ENCODE measurements at places on chromosomes 6 and 20.

DNA sequence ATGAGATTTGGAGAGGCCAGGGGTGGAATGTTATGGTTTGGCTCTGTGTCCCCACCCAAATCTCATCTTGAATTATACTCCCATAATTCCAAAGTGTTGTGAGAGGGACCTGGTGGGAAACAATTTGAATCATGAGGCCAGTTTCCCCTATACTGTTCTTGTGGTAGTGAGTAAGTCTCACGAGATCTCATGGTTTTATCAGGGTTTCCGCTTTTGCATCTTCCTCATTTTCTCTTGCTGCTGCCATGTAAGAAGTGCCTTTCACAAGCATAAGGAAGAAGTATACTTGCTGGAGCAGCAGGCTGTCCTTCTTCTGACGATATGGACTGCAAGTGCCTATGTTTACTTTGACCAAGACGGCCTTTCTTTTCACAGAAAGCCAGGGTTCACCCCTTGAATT lies 270.5 kb downstream of the ESR1 start:
- DNase-seq: no peak

- peak; percentile 90 for DNase-seq
Observed at GRCh38 chr20:62971950-62972844, 19.7 kb downstream of the SLC17A9 start.

DNA sequence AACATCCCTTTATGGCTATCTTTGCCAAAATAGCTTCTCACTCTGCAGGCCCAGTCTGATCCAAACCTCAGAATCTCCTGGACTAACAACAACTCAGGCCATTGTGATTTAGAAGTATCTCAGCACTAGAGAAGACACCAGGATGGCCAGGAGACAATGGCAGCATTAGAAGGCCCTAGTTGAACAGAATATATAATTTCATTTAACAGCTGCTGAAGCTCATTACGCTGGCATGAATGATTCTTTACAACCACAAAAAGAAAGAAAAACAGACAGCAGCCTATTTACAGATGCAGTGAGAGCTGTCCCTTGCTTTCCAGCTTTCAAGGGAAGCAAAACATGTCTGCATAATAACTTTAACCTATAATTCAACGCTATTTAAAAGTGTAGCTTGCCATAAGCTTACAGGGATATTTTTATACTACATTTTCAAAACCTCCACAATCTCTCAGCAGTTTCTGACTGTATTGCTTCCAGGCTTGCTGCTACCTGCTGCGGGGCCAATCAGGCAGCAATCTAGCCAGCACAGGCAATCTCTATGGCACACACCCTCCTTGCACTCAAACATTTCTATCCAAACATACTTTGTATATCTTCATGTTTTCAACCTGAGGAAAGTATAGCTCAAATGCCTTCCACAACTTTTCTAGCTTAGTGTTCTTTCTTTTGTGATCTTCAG lies 107.3 kb downstream of the OGFRL1 start:
- DNase-seq: peak; percentile 32

DNA sequence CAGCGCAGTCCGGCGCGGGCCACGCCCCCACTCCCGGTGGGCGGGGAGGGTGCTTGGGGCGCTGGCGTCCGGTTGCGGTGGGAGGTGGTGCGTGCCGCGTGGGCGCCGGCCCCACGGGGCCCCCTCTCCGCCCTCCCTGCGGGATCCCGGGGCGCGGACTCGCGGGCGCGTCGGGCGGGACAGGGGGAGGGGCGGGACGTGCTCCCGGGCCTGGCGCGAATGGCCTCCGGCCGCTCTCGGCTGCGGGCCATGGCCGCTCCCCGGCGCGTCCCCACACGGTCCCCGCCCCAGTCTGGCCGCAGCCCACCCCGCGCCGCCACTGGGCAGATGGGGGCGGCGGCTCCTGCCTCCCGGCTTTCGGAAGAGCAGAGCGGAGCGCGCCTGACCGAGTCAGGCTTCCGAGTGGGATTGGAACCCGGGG lies 771 bp upstream of the PPP1R3G start:
- DNase-seq: peak; percentile 78

- peak; percentile 85 for DNase-seq
Observed at GRCh38 chr6:77457720-77458349, 5.5 kb downstream of the HTR1B start.

Data from stomach (tissue), 19 donors.